ENCODE measurements at places on chromosomes 7 and 10.

DNA sequence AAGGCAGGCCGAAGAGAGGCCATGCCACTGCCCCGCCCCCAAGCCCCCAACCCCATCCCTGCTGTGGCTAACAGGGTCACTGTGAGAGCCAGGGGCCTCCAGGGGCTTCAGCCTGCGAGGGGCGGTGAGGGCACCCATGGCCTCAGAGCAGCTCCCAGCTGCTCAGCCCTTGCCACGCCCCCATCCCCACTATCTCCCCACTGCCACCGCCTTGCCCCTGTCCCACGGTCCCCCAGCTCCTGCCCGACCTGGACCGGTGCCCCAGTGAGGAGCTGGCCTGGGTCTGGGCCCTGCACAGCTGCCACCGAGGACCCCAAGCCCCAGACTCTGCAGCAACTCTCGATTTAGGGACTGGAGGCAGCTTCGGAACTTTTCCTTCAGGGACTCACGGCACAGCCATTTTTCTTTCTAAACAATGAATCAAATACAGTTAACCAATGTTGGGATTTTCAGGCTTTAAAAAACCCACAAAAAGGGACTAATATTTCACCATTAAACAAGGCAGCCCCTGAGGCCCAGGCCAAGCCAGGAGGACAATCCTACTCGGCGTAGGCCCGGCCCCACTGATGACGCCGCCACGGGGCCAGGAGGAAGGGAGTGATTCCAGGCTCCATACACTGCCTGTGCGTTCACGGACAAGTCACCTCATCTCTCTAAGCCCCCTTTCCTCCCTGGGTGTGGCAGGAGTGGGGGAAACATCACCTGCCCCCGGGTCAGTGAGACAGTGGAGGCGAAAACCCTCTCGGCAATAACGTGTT, 237.1 kb downstream of the ELFN1 start:
- no peak for DNase-seq

- DNase-seq: no peak
These were observed 153.3 kb downstream of the ZMYND11 start for GRCh38 chr10:288316-289200.

- DNase-seq: no peak
These were observed 560.5 kb downstream of the PARD3 start for GRCh38 chr10:34254596-34254995.

DNA sequence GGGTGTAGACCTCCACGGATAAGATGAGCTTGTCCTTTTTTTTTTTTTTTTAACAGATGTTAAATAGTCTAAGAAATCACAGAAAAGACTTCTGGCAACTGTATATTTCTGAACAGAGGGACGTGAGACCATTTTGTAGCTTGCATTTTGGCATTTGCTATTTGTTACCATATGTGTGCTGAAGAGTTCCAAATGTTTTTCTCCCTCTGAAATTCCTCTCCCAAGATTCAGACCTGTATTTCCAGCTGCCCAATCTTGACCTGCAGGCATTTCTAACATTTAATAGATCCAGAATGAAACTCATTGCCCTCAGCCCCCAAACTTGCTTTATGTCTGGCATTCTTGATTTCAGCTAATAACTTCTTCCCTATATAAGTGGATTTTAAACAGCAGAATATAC, 223.1 kb upstream of the FZD1 start:
- no peak for DNase-seq

- DNase-seq: no peak
These were observed 44.8 kb upstream of the FAM133B start for GRCh38 chr7:92634924-92635519.

GRCh38 chr7:101159696-101160674, 5.4 kb downstream of the VGF start:
- no peak for DNase-seq

GRCh38 chr10:79056361-79056735, 12.4 kb upstream of the ZMIZ1 start:
- DNase-seq: no peak

GRCh38 chr7:135147899-135148721, at the start of gene TMEM140:
Gene TMEM140, plus strand, starts transcription at chr7:135148072. Its CDS starts 16,370 bp downstream, at chr7:135164442.
- no peak for DNase-seq

- no peak for DNase-seq
These were observed 47.6 kb upstream of the AQP1 start for GRCh38 chr7:30864101-30864500.

GRCh38 chr10:76469675-76470074, 1038.3 kb downstream of the LRMDA start:
- no peak for DNase-seq

- no peak for DNase-seq
These were observed 233.3 kb downstream of the NSUN6 start for GRCh38 chr10:18417950-18418527.

- DNase-seq: no peak
These were observed 177.0 kb upstream of the KMT2E start for GRCh38 chr7:104836976-104837375.

DNA sequence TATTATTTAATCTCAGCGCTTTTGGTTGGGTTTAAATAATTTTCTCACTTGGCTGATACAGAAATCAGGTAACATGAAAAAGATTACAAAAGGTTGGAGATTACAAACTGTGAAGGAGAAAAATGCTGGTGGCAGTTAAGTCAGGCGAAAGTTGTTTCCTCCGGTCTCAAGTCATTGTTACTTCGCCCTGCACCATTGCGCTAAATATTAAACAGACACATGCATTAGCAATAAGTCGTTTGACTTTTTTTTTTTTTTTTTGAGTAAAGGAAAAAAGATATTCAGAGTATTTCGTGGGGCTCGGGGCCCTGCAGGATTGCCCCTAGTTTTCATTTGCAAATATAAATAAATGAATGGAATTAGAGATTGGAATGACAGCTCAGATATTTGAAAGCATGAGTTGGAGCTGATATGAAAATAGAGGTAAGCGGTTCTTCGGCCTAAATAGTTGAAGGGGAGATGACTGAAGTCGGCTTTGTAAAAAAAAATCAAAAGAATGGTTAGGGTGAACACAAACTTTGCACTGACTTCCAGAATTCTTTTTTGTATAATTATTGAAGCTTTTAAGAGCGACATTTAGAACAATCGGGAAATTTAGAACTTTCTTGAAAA, 914 bp downstream of the SDHAF3 start:
- DNase-seq: no peak

- no peak for DNase-seq
These were observed 1438.5 kb upstream of the CELF2 start for GRCh38 chr10:9579110-9579705.

DNA sequence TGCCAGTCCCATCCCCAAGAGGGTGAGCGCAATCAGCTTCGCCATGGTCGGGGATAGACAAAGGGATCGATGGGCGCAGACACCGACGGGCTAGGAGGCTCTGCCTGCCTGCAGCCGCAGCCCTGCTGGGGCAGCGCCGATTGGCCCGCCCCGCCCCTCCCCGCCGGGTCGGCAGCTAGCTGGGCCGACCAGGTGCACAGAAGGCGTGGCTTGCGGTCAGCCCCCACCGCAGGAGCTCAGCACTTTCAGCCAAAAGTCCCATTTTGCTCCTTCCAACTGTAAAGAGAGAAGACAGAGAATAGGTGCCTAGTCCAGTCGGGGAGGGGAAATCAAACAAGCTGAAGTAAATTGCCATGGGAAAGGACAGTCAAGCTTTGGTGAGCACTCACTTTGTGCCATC, at the start of gene PON1:
Gene PON1, minus strand, starts transcription at position 102 of the 400 bp plus-strand sequence. Its CDS starts 57 bp downstream, at position 45.
- no peak for DNase-seq

- no peak for DNase-seq
These were observed 5.6 kb upstream of the ZNF518A start for GRCh38 chr10:96124230-96125141.

GRCh38 chr10:103417601-103418000, 21.2 kb downstream of the PDCD11 start:
- DNase-seq: no peak

DNA sequence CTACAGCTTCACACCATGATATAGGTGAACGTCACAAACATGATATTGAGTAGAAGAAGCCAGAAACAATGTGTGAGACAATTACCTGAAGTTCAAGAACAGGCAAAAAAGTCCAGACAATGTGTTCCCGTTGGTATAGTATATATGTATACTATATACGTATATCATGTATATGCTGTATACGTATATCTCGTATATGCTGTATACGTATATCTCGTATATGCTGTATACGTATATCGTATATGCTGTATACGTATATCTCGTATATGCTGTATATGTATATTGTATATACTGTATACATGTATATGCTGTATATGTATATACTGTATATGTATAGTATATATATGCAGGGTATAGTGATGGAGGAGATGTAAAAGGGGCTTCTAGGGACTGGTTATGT, 10.8 kb downstream of the ZSCAN25 start:
- no peak for DNase-seq

GRCh38 chr10:3902054-3902808, 117.2 kb upstream of the KLF6 start:
- DNase-seq: no peak

- no peak for DNase-seq
These were observed 31.9 kb downstream of the HEPACAM2 start for GRCh38 chr7:93194386-93194785.

- DNase-seq: no peak
These were observed 460.2 kb downstream of the DNAJB9 start for GRCh38 chr7:109029866-109030265.

DNA sequence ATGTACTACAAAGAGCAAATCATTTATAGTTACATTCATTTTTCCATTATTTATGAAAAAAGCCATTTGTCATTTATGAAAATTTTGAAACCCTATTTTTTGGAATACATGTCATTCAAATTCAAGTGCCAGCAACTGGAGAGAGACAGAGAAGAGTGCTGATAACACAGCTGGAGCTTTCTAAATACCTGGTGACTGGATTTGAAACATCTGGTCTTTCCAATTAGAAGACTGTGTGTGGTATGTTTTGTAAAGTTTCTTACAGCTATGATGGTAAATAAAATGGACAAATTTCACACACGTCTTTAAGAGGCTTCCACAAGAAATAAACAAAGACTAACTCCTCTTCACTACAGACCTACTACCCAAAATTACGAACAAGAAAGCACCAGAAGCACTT, 56.8 kb downstream of the CHCHD3 start:
- DNase-seq: no peak

- no peak for DNase-seq
These were observed 4.5 kb upstream of the LRRC18 start for GRCh38 chr10:48944171-48944570.

DNA sequence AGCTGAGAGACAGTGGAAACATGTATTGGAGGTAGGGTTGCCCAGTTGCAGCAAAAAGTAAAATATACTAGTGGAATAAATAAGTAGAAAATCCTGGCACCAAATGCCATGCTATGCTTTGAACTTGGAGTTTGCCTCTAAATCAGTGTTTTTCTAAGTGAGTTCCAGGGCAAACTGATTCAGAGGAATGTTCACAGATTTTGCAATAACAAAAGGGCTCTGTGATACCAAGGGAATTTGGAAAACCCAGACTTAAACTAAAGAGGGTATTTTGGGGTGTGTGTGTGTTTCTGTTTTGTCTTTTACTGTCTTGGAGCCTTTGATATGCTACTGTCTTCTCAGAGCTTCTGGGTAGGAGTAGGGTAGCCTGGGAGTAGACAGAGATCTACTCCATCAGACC, 39.9 kb downstream of the SLC26A4 start:
- DNase-seq: no peak

GRCh38 chr10:17443707-17444387, 10.5 kb downstream of the ST8SIA6 start:
- DNase-seq: no peak

GRCh38 chr7:35993676-35994606, 159.1 kb upstream of the EEPD1 start:
- no peak for DNase-seq

DNA sequence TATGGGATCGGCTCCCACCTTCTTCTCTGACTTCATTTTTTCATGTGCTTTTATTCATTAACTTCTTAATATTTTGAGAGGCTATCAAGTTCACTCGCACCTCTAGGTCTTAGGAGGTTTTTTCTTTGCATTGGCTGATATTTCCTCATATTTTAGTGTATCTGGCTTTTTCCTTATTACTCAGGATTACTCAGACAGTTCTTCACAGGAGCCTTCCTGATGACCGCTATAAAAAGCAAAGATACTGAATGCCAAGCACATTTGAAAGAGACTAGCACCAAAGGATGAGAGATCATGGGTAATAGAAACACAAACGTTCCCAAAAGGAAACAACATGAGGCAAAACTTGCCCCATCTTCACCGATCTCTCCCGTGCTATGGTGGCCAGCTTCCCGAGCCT, 409.2 kb upstream of the KLF6 start:
- DNase-seq: no peak

DNA sequence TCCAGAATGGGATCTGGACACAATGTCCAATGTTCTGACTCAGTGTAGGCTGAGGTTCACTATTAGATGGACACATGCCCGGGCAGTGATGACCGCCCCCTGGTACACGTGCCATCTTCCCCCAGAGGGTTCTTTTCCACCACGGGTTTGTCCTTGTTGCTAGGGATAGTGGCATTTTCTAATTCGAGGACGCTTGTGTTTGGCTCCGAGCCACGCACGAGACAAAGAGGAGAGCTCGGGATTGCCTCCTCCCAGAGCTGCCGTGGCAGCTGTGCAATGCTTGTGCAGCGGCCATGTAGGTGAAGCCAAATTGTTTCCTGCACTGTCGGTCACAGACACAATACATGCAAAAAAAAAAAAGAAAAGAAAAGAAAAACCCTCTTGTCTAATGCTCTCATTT, 207.5 kb downstream of the PAXIP1 start:
- no peak for DNase-seq

- no peak for DNase-seq
These were observed 24.2 kb downstream of the PIP4K2A start for GRCh38 chr10:22690158-22690557.

GRCh38 chr7:20721086-20721810, 65.4 kb downstream of the SP8 start:
- no peak for DNase-seq

GRCh38 chr10:88194041-88194887, 330.8 kb downstream of the PTEN start:
- DNase-seq: peak; percentile 4

- no peak for DNase-seq
These were observed 5.1 kb downstream of the MTURN start for GRCh38 chr7:30139836-30140384.

DNA sequence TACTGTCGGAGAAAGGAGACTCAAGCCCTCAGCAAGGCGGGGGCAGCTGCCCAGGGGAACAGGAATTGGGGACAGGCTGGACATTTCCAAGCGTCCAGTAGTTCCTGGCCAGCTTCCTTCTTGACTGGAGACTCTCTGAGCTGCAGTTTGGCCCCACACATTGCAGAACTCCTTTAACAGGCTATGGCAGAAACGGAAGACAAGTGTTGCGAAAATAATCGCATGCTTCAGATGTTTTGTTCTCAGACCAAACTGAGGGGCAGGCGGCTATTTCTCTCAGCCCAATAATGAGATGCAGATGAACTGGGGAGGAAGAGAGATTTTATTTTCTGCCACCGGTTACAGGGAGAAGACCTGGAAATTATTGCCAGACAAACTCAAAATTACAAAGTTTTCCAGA, 88.0 kb upstream of the PFKP start:
- no peak for DNase-seq

GRCh38 chr10:123191886-123192285, 37.7 kb downstream of the BUB3 start:
- no peak for DNase-seq

DNA sequence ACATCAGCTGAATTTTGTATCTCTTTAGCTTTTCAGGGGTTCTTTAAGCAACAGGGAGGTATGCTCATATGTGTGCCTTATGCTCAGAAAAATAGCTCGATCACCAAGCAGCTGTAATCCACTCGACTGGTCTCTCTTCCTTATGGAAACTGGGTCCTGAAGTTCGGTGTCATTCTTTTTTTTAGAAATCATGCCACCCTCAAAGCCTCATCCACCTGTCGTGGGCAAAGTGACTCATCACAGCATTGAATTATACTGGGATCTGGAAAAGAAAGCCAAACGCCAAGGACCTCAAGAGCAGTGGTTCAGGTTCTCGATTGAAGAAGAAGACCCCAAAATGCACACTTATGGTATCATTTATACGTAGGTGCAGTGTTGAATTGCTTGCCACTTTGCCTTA, 83.6 kb downstream of the FANK1 start:
- no peak for DNase-seq

Measured in stimulated activated CD8-positive, alpha-beta memory T cell treated with anti-CD3 and anti-CD28 coated beads, Interleukin-7, amount 100 ng/mL, for 1 hour (primary cell).